ENCODE measurements at places on chromosomes 7 and 10.
A peak's percentile ranks its signal among the peaks of the same experiment; 100 is the strongest.

DNA sequence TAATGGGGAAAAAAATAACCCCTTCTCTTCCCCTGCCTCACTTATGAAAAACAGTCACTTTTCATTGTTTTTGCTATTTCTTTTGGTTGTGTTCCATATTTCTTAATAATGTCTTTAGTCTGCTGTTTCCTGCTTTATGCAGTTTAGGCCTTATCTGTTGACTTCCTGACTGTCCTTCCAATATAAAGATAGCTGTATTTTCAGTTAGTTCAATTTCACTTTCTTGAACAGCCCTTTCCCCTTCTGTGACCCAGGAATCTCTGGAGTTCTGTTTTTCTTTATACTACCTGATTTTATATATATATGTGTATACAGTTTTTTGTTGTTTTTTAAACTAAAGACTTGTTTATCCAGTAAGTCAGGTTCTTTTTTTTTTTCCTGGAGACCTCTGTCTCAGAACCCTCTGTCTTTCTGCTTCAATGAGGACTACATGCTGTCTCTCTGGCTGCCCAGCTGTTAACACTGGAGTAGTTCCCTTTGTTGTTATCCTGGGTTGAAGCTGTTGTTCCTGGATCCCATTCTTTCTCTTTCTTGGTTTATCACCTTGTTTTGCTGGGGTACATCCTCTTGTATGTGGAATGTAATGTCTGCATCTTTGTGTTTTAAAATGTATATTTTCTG, 87.2 kb downstream of the GSDME start:
- DNase-seq: no peak

GRCh38 chr7:121273467-121274167, 55.2 kb upstream of the WNT16 start:
- no peak for DNase-seq

- DNase-seq: no peak
Observed at GRCh38 chr7:37027104-37027503, 302.8 kb upstream of the AOAH start.

- no peak for DNase-seq
Observed at GRCh38 chr10:34249634-34250033, 565.5 kb downstream of the PARD3 start.

GRCh38 chr10:66926841-66927240, 1.0 kb downstream of the LRRTM3 start:
- no peak for DNase-seq

- no peak for DNase-seq
Observed at GRCh38 chr7:131459256-131459655, 97.2 kb downstream of the PODXL start.

DNA sequence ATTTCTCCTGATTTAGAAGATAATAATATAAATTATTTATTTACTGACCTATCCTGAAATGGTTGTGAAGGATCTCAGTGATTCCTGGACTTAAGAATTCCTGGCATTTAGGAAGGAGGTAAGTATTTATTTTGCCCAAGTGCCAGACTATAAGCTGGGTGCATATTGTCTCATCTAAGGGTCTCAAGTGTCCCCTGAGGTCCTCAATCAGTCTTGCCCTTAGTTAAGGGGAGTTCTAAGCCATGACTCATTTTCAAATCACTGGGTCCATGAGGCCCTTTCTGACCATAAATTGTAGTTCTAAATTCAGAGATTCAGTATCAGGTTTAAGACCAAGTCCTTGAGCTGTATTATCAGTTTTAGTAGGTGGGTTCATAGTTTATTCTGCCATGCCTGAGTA, 251.6 kb upstream of the MEOX2 start:
- no peak for DNase-seq

DNA sequence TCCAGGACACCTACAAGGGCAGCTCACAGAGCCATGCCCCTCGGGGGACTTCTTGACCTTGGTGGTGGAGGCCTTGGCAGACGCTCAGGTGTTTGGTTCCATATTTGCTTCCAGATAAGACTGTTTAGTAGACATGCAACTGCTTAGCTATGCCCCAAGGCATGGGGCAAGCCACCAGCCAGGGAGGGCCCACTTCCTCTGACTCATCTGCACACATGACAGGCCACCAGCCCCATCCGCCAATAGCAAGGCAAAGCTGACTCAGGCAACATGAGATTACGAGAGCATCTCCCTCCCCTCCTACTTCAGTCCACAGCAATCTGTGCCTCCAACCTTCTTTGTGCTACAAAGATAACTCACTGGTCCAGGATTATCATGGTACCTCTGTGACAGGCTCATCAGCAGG, 54.9 kb downstream of the KCNMA1 start:
- no peak for DNase-seq

- no peak for DNase-seq
Observed at GRCh38 chr10:29671228-29671780, 36.5 kb upstream of the SVIL start.

DNA sequence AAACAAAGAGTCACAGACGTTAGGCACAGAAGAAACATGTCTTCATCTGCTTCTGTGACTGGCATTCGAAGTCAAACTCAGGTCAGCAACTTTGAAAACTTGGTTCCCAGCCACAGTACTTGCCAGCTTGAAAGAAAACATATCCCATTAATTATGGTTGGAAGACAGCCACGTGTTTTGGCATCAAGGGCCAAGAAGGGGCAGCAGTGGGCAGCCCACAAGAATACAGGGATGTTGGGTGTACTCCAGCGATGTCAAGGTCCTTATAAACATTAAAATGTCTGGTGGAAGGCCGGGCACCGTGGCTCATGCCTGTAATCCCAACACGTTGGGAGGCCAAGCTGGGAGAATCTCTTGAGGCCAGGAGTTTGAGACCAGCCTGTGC, 29.5 kb downstream of the JCAD start:
- no peak for DNase-seq

DNA sequence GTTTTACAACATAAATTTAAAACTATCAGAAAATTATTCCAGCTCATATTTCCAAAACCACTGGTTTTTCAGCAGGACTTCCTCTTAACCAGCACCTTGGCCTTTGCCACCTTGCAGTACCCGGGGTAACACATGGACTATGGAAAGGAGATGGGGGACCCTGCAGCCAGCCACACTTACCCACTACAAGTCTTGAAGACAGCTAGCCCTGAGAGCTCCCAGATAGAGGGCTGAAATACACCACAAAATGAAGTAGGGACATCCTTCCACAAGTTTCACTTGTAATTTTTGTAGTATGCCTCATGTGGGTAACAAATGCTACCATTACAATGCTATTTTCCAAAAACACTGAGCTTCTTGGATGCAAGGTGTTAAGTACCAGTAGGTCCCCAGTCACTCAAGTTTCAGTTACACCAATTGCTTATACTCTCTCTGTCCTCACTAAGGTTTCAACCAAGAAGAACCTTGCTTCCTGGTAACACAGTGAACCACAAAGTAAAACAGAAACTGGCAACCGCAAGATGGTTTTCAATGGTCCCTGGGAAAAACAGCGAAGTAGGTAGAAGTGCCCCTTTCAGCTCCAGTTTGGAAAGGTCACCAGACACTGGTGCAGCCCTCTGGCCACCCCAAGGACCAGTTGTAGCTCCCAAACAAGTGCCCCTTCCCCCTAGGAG, 110.9 kb downstream of the SGMS1 start:
- DNase-seq: no peak

DNA sequence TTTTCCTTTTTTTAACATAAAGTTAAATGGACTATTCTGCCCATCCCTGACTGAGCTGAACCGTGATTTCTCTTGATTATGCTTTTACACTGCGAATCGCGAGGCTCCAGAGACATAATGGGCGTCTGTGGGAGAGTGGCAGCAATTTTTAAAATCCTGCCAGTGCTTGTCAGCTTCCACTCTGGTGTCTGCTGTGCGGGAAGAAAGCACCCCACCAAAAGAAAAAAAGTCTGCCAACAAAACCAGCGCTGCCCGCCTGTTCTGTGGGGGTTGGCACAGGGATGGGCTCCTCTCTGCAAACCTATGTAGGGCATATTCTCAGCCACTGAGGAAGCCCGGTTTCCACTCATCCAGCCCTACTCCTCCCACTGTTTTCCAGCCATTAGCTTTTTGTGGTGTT, 592.3 kb upstream of the GALNT17 start:
- DNase-seq: no peak

- DNase-seq: no peak
Observed at GRCh38 chr10:48905311-48905710, 34.3 kb downstream of the LRRC18 start.

- DNase-seq: no peak
Observed at GRCh38 chr7:89145801-89146200, 350.3 kb upstream of the TEX47 start.

- DNase-seq: no peak
Observed at GRCh38 chr10:66349726-66350125, 576.1 kb upstream of the LRRTM3 start.

GRCh38 chr10:45447416-45447815, 73.4 kb downstream of the ALOX5 start:
- DNase-seq: no peak

DNA sequence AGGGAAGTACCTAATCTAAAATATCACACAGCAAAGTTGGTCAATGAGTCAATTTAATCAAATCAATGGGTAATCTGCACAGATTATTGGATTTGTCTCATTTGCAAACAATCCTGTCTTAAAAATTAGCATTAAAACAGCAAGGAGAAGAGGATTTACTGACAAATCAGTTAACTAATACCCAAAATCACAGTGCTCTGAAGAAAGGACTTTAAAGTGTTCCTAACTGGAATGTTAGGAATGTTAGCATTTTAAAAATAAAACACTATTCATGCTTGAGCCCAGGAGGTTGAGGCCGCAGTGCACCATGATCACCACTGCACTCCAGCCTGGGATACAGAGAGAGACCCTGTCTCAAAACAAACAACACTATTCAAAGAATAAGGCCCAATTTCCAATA, 83.1 kb downstream of the CHCHD3 start:
- no peak for DNase-seq

- DNase-seq: no peak
Observed at GRCh38 chr10:62046522-62047227, 145.2 kb downstream of the ARID5B start.

GRCh38 chr7:1096156-1097119, 8.5 kb downstream of the GPER1 start:
- no peak for DNase-seq

- no peak for DNase-seq
Observed at GRCh38 chr7:143929224-143929920, 5.7 kb upstream of the OR2F2 start.

GRCh38 chr10:25858076-25858475, 76.0 kb upstream of the MYO3A start:
- DNase-seq: no peak

DNA sequence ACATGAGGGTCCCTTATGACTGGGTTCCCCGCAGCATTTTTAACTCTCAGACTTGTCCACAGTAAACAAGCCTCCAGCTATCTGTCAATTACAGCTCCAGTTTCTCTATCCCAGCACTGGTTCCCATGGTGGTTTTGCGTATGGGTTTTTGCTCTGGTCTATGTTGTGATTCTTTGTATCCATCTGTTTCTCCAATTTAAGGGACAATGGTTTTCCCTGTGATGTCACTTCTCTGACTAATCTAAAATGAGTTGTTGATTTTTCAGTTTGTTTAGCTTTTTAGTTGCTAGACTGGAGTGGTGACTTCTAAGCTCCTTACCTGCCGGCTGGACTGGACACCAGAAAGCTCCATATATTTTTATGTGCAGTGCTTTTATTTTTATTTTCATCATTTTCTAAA, 303.7 kb downstream of the INHBA start:
- no peak for DNase-seq

- no peak for DNase-seq
Observed at GRCh38 chr10:113585949-113586348, 33.1 kb downstream of the HABP2 start.

DNA sequence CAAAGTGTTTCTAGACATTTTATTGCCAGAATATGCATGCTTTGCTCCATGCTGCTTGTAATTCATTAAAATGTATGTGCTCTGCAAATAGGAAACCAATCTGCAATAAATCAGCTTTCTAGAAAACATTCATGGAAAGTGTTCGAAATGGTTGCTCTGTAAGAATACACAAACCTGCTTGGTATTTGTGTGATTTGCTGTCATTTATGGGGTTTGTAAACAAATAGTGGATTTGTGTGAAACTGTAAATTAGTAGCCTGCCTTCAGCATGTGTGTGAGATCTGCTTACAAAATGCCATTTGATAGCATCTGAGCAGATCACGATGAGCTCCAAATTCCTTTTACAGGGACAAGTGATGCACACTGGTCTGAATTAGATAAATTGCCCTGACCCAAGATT, 219.0 kb upstream of the CSTF2T start:
- DNase-seq: no peak

DNA sequence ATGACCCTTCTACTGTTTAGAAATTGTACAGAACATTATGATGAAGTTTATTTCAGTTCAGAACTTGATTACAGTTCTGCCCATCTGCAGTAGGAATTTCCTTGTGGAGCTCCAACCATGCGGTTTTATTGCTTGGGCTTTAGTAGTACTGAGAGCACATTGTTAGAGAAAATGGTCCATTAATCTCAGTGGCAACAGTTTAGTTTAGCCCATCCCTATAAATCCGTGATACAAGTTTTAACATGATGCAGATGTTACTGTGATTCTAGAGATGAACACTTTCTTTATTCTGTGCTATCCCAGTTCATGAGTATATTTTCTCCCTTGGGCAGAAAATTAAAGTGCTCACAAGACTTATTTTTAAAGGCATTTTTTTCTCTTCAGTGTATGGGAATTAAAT, 84.8 kb upstream of the FZD8 start:
- no peak for DNase-seq

GRCh38 chr10:69312528-69312927, 34.2 kb downstream of the HK1 start:
- no peak for DNase-seq

DNA sequence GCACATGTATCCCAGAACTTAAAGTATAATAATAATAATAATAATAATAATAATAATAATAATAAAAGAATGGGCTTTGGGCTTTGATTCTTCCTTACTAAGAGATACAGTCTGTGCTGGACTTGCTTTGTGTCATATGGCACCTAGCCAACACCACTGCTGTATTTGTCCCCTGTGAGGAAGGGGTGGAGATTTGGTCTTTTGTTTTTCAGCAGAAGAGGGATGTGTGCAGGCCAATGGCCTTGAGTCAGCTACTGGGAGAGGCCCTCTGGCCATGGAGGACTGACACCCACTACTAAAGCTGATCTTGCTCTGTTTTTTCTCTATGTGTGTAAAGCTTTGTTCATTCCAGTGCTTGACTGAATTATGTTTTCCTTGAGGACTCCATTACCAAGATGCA, 573.0 kb upstream of the PCDH15 start:
- peak; percentile 3 for DNase-seq

DNA sequence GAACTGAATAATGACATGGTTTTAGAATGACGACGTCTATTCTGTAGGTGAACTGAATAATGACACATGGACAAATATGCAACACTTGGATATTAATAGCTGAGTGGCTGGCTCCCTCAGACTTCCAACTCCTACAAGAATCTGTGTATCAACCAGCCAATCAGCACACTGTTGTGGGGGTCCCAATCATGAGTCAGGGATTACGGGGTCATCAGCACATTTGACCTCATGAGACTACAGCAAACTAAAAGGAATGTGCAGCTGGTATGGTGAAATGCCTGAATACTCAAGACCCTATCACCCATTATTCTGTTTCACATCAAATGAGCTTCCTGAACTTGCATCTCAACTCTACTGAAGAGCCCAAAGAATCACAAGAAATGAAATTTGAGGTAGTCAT, 192.5 kb downstream of the ANK3 start:
- DNase-seq: no peak

- no peak for DNase-seq
Observed at GRCh38 chr7:27399791-27400567, 157.4 kb downstream of the EVX1 start.

- DNase-seq: no peak
Observed at GRCh38 chr7:132571970-132572369, 4.3 kb downstream of the PLXNA4 start.

- no peak for DNase-seq
Observed at GRCh38 chr7:16847381-16847860, 34.4 kb downstream of the AGR3 start.

- no peak for DNase-seq
Observed at GRCh38 chr10:71382757-71383156, 14.0 kb upstream of the CDH23 start.

All from hindlimb muscle (tissue), 1 donor.